ENCODE measurements at places on chromosomes 13 and 19.

- no peak for DNase-seq
Measured at GRCh38 chr19:1133471-1133929, 29.7 kb downstream of the GPX4 start.

GRCh38 chr19:16922949-16923348 is 34.1 kb downstream of the F2RL3 start:
- no peak for DNase-seq

- no peak for DNase-seq
Measured at GRCh38 chr19:28960986-28961705, 251.8 kb downstream of the UQCRFS1 start.

GRCh38 chr19:53365899-53366493 is 491 bp downstream of the ZNF525 start:
- DNase-seq = peak; percentile 31

DNA sequence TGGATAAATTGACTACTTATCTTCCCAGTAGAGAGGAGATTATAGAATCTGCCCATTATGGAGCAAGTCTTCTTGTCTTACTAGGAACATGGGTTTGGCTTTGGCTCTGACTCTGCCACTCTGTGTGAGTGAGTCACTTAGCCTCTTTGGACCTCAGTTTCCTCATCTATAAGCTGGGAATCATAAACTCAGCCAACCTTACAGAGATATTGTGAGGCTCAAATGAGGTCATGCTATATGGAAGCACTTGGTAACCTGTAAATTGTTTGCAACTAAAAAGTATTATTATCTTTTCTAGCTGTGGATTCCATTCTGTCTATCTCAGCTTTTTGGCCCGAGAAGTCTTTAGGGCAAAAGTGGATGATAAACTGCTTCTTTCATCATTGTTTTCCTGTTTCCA is 186.8 kb upstream of the TSC22D1 start:
- DNase-seq = no peak
